ENCODE measurements at places on chromosomes 2 and 18.
A peak's percentile ranks its signal among the peaks of the same experiment; 100 is the strongest.

DNA sequence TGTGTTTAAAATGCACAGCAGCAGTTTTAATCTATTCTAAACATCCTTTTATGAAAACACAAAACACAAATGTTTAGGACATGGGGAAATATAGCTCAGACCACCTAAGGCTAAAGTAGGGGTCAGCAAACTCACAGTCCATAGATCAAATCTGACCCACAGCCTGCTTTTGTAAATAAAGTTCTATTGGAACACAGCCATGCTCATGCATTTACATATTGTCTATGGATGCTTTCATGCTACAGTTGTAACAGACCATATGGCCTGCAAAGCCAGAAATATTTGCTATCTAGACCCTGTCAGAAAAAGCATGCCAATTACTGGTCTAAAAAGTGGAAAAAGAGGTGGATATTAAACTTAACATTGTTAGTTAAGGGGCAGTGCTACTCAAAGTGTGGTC, 1105.4 kb upstream of the KLHL29 start:
- DNase-seq, result no peak

- DNase-seq, result no peak
Observed at GRCh38 chr2:28809927-28810326, 707 bp upstream of the SPDYA start.

DNA sequence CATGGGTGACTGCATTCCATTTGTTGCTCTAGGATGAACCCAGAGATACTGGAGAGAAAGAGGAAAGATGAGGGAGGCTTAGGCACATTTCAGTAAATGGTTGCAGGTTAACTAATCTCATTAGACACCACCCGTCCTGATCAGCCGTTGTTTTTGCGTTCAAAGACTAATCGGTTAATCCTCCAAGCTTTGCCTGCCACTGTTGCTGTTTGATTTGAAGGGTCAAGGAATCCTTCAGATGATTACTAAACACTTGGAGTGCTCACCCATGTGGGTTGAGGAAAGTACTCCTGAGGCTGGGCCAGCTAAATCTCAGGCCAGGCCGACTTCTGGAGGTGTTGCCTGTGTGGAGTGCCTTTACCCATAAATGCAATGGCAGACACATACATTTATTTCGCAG, 8.6 kb downstream of the SH3RF3 start:
- no peak for DNase-seq

- peak; percentile 14 for DNase-seq
Observed at GRCh38 chr2:155157065-155157464, 458.6 kb downstream of the KCNJ3 start.

DNA sequence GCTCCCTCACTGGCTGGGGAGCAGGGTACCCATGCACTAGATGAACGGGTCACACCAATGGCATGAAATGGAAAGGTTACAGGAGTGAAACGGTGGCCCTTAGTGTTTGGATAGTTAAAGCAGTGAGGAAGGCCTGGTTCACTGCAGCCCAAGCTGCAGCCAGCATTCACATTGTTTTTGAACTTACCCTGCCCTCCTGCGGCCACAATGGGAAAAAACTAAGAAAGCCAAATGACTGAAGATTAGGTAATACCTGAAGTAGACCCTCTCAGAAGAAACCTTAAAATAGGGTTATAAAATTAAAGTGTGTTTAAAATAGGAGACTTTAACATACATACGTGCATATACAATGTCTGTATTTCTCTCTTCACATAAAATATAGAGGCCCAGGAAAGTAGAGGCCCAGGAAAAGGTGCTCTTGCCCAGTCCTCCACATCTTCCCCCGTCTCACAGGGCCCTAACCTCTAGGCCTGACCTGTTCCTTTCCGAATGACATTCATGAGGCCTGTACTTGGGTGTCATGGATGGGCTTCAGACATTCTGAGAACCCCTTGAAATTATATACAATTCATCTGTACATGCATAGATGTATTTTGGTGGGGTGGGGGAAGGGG, 33.3 kb downstream of the DOK1 start:
- peak; percentile 86 for DNase-seq

- peak; percentile 1 for DNase-seq
Observed at GRCh38 chr2:181203916-181204315, 223.5 kb downstream of the UBE2E3 start.

DNA sequence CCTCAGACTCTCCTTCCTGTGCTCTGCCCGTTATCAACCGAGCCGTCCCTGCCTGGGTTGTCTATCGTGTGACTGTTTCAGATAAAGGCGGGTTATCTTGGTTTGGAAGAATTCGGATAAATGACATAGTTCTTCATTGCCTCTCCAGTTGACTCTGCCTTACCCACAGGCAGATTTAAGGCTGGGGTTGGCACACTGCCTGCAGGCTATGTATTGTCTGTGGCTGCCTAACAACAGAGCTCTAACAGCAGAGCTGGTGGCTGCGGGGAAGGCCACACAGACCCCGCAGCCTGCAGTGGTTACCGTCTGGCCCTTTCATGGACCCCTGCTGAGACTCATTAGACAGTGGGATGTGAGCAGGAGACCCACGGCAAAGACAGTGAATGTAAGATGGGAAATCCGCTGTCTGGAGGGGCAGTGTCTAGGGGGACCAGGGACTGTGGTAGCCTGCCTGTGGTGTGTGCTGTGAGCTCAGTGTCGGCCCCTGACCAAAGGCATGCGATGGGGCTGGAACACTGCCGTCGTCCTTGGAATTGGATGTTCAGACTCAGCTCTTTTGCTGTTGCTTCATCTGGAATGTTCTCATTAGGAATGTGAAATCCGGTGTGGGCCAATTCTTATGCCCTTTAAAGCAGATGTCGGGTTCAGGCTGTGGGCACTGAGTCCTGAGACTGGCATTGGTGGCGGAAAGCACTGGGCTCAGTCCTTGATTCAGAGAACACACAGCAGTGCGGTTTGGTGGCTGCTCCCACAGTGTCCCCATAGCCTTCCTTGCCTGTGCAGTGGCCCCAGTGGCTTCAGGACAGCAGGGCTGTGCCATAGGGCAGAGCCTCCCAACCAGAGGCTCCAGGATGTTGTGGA, 44.5 kb downstream of the SH3RF3 start:
- DNase-seq, result no peak

DNA sequence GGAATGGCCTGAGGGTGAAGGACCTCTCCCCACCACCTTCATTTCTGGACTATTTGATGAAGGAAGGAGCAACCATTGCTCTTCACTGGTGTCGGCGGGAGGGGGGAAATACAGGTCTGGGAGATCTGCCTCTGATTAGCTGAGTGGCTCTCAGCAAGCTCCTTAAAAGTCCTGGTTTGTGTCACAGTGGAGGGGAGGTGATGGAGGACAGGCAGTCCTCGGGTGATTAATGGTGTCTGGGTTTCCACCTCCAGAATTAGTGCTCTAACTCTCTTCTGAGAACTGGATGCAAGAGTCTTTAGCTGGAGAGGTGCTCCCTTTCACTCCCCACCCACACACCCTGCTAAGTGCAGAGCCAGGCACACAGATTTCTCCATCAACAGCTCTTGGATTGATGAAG, 83.2 kb downstream of the TTC32 start:
- DNase-seq, result no peak

DNA sequence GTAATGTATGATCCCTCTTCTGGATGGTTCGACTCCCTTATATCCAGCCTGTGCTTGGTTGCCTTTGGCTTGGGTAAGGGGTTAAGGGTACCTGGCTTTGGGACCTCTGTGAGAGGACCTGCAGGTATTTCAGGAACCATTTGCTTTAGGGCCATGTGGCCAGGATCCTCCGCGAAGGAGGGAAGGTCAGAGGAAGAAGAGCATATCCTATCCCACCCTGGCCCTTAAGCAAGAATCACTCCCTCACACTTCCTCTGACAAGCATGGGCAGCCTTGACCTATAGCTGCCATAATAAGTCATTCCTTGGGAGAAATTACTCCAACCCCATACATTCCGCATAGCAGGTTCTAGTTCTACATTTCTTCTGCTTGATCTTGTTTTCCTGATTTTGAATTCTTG, 59.1 kb upstream of the TXNDC2 start:
- DNase-seq, result no peak

DNA sequence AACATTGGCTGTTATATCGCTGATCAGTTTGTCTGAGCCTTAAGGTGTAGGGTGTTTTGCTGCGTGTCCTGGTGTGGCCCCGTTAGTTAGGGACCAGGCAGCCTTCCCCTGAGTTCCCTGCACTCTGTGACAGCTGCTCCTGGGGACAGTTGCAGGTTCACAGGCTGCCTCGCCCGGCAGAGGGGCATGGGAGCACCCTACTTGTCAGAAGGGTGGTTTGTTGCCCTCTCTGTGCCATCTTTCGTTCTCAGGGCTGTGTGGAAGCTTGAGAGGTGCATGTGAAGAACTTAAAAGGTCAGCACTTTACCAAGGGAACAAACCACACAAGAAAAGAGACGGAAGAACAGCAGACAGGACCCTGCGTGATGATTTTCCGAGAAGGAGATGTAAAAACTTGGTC, 159.6 kb downstream of the LDLRAD4 start:
- no peak for DNase-seq

DNA sequence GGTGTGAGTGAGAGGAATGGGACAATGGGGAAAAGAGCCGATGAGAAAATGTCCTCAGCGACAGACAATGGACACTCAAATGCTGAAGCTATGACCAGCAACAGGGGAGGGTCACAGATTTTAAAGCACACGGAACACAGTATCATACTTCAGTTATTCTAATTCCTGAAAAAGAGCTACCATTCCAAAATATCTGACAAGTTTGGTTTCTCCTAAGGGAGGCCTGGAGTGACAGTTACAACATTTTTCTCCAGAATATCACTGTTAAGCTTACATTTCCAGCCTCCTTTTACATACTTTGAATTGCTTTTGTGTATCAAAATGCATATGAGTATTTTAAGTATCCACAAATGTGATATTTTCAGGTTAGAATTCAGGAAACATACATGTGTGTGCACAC, 321.6 kb upstream of the THUMPD2 start:
- no peak for DNase-seq

GRCh38 chr2:84286878-84287277, 172.2 kb downstream of the SUCLG1 start:
- DNase-seq, result no peak

GRCh38 chr2:227201771-227202170, 37.3 kb downstream of the COL4A3 start:
- DNase-seq, result no peak

DNA sequence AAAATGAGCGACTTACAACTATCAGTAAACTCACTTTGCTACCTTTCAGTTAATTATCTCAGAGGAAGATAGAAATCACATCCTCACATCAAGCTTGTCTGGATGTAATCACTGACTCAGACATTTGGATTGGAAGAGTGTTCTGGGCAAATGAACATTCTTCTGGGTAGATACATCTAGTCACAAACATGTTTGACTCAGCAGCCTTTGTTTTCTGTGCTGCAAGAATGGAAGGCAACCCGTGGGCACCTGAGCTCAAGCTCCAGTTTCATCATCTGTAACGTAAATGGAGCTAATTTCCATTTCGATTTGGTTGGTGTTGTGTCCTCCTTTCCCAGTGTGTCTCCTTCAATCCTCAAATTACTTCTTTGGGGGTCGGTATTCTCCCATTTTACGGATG, 58.5 kb downstream of the ACAA2 start:
- DNase-seq, result no peak

- DNase-seq, result no peak
Observed at GRCh38 chr2:45678791-45679348, 27.4 kb downstream of the PRKCE start.

DNA sequence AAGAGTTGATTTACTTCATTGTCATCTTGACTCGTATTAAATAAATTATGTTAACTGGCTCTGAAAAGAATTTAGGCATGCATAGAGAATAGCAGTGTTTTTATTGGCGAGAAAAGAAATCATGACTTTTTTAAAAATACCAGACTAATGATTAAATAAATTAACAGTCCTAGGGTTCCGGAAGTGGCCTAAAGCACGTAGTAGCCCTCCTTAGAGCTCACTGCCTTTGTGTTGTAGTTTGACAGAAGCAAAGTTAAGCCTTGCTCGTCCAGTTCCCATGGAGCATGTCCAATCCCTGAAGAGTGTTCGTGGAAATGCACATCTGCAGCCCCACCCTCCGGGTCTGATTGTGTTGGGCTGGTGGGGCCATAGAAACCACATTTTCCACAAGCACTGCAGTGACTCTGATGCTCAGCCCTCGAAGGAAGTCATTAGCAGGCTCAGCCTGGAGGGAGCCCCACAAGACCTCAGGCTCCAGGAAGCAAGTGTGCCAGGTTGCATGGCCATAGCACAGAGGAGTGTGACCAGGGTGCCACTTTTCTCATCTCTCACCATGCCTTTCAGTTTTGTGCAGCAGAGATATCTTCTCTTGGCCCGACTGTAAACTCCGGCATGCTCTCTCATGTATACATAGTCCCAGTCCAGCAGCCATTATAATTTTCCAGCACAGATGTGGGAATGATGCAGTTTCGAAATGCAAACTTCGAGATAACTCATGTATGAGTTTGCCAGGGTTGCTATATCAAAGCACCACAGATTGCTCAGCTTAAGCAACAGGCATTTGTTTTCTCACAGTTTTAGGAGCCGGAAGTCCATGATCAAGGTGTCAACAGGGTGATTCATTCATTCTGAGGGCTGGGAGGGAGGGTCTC, 188.6 kb upstream of the SH3BP4 start:
- no peak for DNase-seq

GRCh38 chr2:241901500-241902351, 32.2 kb downstream of the RTP5 start:
- DNase-seq, result no peak

GRCh38 chr2:118315606-118316005, 227.3 kb downstream of the INSIG2 start:
- no peak for DNase-seq

GRCh38 chr18:75054046-75054445, 154.9 kb downstream of the PTGR3 start:
- DNase-seq, result no peak

GRCh38 chr2:238817382-238817781, 30.5 kb upstream of the TWIST2 start:
- DNase-seq, result no peak

- peak; percentile 51 for DNase-seq
Observed at GRCh38 chr2:29114946-29115609, at the start of gene CLIP4. Gene CLIP4, plus strand, starts transcription at chr2:29115415. Its CDS starts 5,974 bp downstream, at chr2:29121389.

DNA sequence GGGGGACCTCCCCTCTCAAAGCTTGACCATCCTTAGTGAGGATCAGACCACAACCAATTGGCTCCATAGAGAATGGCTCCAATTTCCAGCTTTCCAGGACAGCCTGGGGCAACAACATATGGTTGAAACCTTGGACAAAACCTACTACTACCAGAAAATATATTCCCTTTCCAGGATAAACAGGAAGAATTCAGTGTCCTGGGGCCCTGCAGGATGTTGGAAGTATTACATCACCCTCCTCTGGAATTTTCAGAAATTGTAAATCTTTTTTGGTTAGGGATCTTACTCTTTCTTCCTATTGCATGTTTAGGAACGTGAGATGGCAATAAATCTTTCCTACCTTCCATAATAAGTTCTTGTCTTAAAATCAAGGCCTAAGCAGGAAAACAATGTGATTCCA, 158.9 kb upstream of the MEIS1 start:
- no peak for DNase-seq

- DNase-seq, result no peak
Observed at GRCh38 chr2:134301928-134302260, 48.0 kb downstream of the MGAT5 start.

DNA sequence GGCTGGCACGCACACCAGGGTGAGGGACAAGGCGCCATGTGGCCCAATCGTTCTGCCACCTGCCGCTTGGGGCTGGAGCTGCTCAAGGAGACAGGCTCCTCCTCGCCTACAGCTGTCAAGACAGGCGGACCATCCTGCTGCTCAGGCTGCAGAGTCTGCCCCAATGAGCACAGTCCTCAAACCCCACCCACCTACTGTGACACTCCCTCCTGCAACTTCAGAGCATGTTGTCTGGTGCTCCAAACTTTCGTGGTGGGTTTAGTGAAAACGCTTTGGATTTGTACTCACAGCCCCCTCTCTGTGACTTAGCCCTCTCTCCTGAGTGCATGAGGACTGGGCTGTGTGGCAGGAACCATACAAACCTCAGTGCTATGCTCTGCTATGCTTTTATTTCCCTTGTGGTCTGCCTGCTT, 23.2 kb upstream of the SLC35F6 start:
- DNase-seq, result no peak

Data from HTR-8/SVneo (cell line).